HFFc6 (cell line): ENCODE measurements at places on chromosomes 1 and 21.

- DNase-seq: no peak
Observed at GRCh38 chr1:227849251-227849650, 33.8 kb downstream of the PRSS38 start.

DNA sequence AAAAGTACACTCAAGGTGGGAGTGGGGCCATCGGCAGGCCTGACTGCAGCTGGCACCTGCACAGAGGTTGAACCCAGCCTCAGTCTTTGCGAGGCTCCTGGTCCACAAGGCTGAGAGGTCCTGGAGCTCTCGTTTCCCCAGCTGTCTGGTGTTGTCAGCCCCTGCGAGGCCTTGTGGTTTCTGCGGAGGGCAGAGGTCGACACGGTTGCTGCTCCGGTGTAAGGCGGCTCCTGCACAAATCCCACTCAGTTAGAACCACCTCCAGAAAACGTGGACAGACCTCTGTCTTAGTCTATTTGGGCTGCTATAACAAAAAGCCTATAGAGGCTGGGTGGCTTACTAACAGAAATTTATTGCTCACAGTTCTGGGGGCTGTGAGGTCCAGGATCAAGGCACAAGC is 5.8 kb downstream of the KIAA1614 start:
- DNase-seq: no peak

DNA sequence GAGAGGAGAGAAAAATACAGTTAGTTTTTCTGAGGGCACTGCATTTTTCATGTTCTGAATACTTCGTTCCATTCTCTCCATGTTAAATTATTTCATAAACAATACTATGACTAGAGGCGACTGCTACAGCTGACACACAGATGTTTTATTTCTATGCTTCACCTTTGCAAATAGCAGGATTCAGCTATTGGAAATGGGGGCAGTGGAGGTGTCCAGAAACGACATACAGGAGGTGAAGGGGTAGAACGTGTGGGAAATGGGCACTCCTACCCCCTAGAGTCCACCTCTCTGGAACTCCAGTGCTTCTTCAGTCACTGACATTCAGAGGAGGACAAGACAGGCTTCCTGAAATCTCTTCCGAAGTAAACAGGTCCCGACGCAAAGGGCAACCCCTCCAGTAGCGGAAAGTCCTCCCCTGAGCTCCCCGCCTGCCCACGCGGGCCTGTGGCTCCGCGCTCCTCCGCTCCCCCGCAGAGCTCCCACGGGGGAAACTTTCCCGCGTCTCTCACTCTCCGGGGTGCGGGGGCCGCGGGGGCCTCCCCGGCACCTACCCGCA is 480 bp downstream of the DPYD start:
- DNase-seq: no peak

GRCh38 chr21:33348706-33349105 is 23.9 kb downstream of the IFNAR1 start:
- no peak for DNase-seq

DNA sequence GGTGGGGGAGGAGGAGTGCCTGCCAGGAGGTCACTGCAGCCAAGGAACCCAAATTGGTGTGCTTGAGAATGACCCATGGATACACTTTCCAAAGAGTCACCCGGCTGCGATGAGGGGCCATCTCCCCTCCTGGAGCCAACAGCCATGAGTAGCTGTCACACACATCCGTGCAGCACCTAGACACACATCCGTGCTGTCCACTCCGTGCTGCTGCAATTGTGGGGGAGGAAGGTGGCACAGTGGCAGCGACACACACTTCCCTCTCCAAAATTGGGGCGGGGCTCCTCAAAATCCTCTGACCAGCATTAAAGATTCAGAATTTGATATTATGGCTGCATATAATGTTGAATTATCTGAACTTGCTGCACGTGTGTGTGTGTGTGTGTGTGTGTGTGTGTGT is 15.8 kb downstream of the TP73 start:
- no peak for DNase-seq

GRCh38 chr1:119442756-119443155 is 27.8 kb downstream of the HSD3B2 start:
- DNase-seq: no peak

GRCh38 chr21:27388825-27389224 is 421.9 kb upstream of the ADAMTS5 start:
- no peak for DNase-seq

GRCh38 chr1:162502928-162503327 is 5.3 kb downstream of the UHMK1 start:
- DNase-seq: peak; percentile 77

DNA sequence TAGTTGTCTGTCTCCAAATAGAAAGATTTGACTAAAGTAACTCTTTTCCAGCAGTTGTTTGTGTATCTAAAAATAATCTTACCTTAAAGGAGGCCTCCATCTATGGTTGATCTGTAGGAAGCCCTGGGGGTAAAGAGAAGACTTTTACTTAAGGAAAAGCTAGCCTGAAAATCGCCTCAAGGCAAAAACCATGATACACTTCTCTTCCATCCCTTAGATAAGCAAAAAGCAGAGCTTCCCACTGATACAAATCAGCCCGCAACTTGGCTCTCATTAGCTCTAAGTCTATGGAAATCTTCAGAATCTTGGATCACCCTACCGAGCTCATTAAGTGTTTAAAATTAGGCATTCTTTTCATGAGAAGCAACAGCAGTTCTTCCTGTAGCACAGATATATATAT is 576.9 kb upstream of the PTBP2 start:
- DNase-seq: no peak

DNA sequence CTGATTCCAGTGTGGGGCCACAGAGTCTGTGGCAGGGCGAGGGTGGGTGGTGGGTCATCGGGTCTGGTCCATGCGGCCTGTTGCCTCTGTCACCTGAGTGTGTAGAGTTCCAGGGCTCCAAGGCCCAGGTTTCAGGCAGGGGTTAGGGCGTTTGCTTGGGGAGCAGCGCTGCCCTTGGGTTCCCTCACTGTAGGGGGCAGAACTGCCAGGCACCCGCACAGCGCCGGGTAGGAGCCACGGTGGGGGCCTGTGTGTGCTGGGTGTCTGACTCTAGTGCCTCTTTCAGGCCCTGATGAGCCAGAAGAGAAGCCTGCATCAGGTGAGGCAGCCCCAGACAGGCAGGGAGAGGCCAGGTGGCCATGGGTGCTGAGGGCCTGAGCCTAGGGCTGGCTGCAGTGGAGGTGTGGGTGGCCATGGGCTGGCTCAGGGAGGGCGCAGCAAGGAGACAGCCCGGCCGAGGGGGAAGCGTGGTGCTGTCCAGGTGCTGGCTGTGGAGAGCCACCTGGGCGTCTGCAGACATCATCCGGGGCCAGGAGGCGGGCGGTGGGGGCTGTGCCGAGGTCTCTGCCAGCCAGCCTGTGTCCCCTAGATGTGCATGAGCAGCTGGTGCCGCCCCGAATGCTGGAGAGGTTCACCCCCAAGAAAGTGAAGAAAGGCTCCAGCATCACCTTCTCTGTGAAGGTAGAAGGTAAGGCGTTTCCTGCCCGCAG is 72.3 kb downstream of the TRIM11 start:
- no peak for DNase-seq

DNA sequence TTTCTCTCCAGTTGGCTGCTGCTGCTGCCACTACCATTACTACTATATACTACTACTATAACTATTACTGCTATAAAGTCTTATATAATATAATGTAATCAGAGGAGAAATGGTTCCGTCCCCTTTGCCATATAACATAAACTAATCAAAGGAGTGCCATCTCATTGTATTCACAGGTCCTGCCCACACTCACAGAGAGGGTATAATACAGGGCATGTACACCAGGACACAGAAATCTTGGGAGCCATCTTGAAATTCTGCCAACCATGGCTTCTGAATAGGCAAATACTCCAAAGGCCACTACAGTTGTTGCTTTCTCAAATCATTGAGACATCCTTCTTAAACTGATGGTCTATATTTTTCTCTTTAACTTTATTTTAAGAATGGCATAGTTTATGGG is 6.9 kb upstream of the ZRANB2 start:
- no peak for DNase-seq

DNA sequence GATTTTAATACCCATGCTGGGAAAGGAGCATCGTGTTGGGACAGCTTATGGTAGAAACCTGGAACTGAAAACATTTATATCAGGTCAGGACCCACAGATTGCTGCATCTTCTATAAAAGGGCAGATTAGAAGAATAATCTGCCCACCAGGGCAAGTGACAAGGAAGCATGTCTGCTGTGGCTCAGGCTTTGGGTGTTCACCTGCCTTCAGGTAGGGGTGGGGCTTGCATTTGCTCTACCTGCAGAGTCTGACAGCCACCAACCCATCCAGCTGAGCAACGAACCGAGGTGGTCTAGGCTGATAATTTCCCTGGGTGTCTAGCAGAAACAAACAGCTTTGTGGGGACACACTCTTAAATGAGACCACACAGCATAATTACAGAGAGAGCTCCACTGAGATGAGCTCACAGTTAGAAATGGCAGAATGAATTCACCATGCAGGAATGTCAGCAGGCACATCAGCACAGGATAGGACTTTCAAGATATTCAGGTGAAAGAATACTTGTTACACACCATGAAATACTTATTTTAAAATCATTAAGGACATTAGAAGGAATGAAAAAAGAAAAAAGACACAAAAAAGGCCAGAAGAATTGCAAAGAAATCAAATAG is 36.1 kb upstream of the B3GALT5 start:
- no peak for DNase-seq

DNA sequence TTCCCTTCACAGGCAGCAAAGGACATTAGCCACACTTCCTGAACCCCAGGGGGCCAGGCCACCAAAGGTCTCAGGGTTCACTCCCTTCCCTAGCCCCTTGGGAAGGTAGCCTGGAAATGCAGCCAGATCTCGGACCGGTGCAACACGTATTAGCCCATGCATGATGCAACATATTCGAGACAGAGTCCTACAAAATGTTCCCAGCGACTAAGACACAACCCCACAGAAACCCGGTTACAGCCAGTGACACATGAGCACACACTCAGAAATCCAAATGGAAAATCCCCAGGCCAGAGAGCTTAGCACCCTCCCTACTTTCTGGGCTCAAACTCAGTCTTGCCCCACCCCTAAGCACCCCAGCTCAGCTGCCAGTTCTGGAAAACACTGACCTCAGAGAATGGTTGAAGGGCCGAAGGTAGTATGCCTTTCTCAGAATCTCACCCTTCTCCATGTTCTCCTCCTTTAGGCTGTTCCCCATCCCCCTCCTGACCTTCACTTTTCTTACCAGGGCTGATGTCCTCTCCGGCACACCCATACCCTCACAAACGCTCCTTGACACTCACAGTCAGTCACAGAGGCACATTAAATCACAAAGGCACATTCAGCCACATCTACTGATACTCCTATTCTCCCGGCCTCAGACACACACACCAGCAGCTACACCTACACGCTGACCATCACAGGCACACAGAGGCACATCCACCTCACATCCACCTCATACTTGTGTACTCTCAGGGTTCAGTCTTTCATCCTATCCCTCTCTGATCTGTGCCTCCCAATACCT is at the start of gene TSPAN1:
Gene TSPAN1 (plus strand): TSS at position 640 of the 784 bp plus-strand sequence. CDS start 6,021 bp downstream, outside the sequence.
- peak; percentile 24 for DNase-seq

DNA sequence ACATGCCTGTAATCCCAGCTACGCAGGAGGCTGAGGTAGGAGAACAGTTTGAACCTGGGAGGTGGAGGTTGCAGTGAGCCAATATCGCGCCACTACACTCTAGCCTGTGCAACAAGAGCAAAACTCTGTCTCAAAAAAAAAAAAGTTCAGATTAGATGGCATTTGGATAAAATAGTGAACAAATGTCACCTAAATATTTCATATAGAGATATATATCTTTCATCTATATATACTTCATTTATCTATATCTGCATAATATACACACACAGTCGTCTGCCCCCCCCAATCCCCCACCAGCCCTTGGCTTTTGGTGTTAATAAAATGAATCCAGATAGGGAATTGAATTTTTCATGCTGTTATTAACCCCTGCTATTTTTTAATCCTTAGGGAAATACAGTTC is 5.0 kb downstream of the PPP1R15B start:
- no peak for DNase-seq

DNA sequence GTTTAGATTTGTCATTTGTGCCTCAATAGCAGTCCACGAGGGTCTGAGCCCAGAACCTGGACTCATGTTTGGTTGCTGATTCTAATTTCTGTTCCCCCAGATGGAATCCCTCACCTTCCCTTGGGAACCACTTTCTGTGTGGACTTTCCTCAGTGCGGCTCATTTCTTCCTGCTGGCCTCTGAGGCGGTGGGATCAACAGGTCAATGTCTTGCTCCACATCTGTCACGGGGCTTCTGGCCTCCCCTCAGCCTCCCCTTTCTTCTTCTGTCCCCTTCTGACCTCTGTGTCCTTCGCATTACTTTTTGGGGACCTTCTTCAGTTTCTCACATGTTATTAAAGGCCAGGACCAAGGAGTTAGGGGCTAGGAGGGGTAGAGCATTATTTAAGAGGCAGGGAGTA is 49.2 kb upstream of the PRELP start:
- DNase-seq: no peak

DNA sequence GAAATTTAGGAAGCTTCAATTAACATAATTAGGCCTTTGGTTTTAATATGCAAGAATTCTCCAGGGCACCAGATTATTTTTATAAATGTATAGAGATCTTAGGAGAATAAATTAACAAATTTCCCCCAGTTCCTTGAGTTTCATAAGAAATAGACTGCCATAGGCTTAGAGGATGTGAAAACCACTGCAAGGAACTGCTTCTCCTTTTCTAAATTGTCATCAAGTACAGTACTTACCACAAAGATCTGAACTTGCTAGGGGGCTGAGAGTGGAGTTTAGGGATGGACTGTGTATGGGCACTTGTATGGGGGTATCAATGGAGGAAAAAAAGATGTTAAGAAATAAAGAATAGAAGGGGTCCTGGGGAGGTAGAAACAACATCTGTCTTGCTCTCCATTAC is 31.1 kb downstream of the LHX8 start:
- DNase-seq: no peak

GRCh38 chr1:42978317-42979035 is 19.8 kb upstream of the SLC2A1 start:
- DNase-seq: no peak

- DNase-seq: no peak
Observed at GRCh38 chr1:17515902-17516301, 23.6 kb upstream of the ARHGEF10L start.

GRCh38 chr1:221335161-221336101 is 406.5 kb downstream of the DUSP10 start:
- peak; percentile 93 for DNase-seq

DNA sequence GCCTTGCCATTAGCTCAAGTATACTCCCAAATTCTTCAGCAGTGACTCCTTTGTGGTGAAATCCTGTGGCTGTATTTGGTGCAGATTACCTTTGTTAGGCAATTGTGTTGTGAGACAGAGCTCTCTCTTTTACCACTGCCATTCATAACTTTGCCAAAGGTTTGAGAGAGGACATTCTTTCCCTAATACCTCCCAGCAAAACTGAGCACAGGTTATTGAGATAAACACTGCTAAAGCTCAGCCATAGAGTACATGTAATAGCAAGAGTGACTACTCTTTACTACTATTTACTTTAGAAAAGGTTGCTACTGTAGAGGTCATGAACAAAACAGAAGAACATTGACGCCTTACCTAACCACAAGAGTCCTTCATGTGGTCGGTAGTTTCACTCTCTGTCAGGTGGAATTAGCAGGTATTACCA is 514.0 kb upstream of the ADAMTS5 start:
- DNase-seq: peak; percentile 37
